ENCODE measurements at places on chromosomes 5 and 9. TPM values are rescaled to one million over a fixed set of nuclear protein-coding genes. Genes with fewer than 3 reads are reported as not detected.

Gene ADRA1B
- 4.0 TPM for total RNA-seq

Gene PCDHGA4
- total RNA-seq = 0.27 TPM

DNA sequence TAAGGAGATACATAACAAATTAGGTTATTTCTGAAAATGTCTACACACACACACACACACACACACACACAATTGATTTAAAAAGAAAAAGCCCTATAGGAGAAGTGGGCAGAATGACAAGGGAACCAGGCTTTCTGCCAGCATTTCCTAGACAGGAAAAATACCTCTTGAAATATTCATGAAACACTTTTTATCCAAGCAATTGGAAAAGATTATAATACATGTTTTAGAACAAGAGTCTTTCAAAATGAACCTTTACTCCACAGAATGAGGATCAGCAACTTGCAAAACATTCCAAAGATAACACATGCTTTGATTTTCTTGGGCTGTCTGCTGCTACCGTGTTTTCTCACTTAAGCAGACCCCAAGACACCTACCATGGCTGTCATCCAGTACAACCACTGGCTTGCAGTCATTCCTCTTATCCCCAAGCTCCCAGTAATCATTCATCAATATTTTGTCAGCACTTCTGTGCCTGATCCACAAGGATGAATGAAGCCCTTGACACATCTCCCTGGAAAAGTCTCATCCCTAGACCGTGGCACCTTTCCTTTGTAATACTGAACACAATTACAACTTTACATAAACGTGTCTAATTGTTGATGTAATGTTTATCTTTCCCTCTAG, 717.1 kb upstream of the ZNF608 start:
- DNase-seq = no peak

DNA sequence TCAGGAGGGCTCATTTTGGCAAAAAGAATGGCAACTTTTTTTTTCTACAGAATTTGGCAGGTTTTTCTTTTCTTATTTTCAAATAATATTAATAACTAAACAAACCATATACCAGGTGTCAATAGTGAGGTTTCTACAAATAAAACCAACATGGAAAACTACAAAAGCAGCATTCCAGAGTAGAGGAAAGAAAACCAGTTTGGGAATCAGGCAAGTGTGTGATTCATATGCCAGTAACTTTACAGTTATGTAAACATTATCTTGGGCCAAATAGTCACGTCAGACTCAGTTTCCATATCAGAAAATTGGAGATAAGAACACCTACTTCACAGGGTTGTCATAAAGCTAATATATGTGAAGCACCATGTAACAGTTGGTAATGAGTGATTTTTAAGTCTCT, 51.7 kb downstream of the FBXW11 start:
- DNase-seq = no peak

- DNase-seq = no peak
These were observed 29.1 kb downstream of the ANKDD1B start for GRCh38 chr5:75640395-75640794.

GRCh38 chr9:81313877-81314276, 375.5 kb downstream of the TLE1 start:
- no peak for DNase-seq
